Activated CD8-positive, alpha-beta memory T cell treated with anti-CD3 and anti-CD28 coated beads for 48 hours (primary cell): ENCODE measurements at places on chromosomes 12 and 14.
A peak's percentile ranks its signal among the peaks of the same experiment; 100 is the strongest.

- peak; percentile 44 for DNase-seq
Observed at GRCh38 chr14:68862954-68863594, 70.2 kb upstream of the ZFP36L1 start.

DNA sequence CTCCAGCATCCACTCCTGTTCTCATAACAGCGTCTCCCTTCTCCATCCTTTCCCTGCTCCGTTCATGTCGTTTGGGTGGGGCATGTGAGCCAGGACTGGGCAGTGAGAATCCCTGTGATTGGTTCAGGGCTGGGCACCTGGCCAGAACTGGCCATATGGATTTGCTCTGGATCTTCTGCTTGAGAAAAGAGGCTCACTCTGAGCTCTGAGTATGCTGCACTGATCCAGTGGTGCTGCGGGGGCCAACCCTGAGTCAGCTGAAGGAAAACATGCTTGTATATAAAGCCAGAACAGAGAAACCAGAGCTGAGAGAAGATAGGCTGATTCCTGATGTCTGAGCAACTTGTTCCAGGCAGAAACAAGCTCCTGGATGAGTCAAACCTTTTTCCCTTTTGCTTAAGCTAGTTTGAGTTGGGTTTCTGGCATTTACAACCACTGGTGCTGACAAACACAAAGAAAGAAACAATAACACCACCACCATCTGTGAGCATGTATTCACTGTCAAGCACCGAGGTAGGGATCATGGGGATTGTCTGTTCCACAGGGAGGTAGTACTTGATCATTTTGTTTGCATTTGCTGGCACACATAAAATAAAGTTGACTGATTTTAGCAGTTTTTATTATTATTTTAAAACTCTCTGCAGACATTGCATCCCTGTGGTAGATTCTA is 14.0 kb upstream of the HPD start:
- no peak for DNase-seq

DNA sequence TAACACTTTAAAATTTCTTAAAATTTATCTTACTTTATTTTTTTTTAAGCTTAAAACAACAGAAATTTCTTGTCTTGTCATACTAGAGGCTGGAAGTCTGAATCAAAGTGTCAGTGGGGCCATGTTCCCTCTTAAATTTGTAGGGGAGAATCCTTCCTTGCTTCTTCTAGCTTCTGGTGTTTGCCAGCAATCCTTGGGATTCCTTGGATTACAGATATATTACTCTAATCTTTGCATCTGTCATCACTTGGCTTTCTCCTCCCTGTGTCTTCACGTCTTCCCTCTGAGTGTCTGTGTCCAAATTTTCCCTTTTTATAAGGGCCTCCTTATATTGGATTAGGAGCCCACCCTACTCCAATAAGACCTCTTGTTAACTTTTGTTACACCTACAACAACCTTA is 135.6 kb upstream of the PTPRB start:
- DNase-seq: no peak

DNA sequence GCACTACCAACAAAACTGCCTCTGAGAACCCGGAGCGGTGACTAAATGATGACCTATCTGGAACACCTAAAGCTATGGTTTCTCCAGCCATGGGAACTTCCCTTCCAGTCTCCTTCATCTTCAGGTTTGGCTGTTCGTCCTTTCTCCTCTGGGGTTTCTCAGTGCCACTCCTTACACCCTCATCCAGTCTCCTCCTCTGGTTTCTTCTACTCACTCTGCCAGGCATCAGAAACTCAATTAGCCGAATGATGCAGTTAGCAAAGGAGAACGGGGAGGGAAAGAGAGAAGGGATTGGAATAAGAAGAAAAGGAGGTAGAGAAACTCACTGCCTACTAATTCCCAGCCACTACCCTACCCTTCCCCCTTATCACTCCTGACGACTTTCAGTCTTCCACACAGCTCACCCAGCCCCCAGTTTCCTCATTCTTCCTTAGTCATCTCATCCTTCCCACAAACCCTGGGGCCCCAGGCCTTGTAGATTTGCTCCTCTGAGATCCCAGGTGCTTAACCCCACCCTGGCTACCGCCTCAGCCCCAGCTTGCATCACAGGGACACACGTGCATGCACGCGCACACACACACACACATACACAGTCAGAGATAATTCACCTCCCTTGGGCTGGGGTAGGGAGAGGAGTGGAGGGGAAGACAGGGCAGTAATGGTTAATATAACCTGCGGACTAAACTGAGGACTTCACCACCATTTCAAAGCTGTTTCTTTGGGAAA is 13.0 kb downstream of the FGD6 start:
- DNase-seq: no peak

DNA sequence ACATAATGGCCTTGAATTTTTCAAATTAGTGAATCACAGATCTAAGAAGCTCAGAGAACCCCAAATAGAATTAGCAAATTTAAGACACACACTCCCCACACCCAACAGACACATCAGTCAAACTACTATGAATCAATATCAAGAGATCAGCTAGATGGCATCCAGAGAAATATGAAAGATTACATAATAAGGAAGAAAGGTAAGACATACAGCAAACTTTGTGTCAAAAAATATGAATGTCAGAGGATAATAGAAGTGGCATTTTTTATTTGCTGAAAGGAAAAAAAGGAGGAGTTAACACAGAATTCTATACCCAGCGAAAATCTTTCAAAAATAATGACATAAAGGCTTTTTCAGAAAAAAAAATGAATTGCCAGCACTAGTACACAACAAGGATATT is 110.5 kb upstream of the COCH start:
- no peak for DNase-seq

GRCh38 chr12:46675736-46676135 is 150.1 kb downstream of the SLC38A4 start:
- no peak for DNase-seq

DNA sequence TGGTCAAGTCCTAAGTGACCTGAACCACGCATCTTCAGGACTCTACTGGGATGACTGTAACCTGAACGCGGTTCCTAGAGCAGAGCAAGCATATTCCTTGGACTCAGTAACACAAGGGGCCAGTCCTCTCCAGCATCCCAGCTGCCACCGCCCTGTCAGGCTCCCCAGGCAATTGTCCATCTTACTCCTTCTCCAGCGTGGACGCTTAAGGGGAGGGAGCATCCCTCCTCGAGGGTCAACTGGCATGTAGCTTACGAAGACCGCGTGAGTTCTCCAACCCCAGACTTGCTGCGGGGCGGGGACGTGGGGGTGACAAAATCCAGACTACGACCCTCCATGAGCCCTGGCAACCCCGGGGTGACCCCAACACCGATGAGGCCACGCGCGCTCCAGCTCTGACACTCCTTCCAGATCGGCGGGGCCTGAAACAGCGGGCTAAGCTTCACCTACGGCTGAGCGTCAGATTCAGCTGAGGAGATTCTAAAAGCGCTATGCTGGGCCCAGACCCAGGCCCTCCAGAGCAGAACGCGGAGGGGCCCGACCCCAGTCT is 846 bp upstream of the MTHFD1 start:
- DNase-seq: no peak

DNA sequence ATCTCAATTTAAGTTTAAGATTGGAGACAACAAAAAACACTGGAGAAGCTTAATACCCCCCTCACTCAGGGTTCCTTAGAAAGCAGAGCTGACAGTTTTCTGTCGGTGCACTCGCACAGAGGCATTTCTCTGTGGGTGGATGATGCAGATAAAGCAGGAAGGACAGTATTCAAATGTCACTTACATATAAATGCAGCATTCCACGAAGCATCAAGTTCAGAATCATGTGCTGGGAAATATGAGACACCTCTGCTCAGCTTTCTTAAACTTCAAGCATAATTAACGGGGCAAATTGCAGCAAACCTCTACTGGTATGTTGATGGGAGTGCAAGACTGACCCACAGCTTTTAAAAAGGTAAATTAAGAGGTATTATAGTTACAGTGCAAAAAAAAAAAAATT is 68.7 kb downstream of the DICER1 start:
- DNase-seq: no peak
